Activated CD4-positive, CD25-positive, alpha-beta regulatory T cell (primary cell): ENCODE measurements at places on chromosomes 7 and 10.

GRCh38 chr7:86933295-86933845 is 126.1 kb downstream of the ELAPOR2 start:
- DNase-seq, result no peak

DNA sequence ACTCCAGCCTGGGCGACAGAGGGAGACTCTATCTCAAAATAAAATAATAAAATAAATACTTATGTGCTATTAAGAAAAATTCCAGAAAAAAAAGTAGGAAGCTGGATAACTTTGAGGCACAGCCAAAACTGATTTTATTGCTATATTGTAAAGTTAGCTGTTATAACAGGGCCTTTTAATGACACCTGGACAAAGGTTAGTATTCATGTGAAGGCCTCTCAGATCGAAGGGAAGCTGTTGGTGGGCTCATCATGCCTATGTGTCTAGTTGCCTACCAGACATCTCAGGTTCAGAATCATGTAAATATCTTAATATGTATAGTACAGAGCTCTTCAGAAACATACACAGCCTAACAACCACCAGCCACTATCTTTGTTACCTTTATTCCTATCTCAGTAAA is 143.0 kb downstream of the LCOR start:
- DNase-seq, result no peak

- no peak for DNase-seq
Observed at GRCh38 chr7:18177129-18177814, 149.6 kb upstream of the PRPS1L1 start.

DNA sequence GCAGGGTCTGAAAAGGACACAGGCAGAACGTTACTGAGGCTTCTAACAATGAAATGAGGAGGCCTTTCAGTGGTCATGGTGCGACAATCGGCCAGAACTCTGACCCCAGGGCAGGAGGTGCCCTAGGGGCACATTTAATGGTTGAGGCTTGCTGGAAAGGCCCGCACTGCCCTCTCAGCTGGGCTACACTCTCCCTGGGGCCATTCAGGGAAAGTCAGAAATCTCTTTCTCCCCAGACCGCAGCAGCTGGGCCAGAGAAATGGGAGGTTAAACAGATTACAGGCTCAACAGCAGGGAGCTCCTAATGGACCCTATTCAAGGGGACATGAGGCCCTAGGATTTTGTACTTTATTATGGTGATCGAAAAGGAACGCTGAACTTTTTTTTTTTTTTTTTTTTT is 85.6 kb upstream of the FGFR2 start:
- no peak for DNase-seq

GRCh38 chr7:106089647-106090046 is 22.5 kb downstream of the SYPL1 start:
- no peak for DNase-seq

- DNase-seq, result no peak
Observed at GRCh38 chr7:149867762-149868622, 5.8 kb upstream of the ATP6V0E2 start.

DNA sequence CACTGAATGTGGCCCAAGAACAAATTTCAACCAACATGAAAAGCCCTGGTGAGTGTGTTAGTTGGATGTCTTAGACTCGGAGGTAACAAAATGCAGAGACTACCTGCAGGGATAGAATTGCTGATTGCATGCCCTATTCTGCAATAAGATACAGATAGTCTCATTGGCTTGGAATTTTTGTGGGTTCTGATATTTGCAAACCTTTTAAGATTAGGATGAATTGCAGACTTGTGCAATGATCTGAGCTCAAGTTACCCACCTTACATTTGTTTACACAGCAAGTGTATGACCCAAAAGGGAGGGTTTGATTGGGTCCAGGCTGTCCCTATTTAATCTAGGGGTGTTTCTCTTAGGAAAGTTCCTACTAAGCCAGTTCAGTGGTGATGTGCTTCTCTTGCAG is 45.4 kb downstream of the GPR37 start:
- no peak for DNase-seq

- DNase-seq, result no peak
Observed at GRCh38 chr7:89027781-89028180, 232.2 kb upstream of the TEX47 start.

DNA sequence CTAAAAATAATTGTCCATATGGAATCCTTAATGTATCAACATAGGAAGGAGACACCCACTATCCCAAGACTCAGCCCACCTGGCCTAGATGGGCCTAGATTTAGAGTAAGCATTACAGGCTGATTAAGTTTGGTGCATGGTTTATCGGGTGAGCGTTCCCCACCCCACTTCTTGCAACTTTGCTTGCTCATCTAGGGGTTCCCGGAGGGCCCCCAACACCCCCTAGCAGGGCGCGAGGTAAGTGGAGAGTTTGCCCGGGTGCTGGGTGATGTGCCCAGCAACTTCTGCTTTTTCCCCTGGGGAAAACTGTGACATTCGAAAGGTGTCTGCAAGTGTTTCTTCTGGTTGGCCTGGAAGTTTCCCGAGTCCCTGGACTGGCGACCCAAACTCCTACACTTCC is 31.7 kb downstream of the SKIDA1 start:
- no peak for DNase-seq

DNA sequence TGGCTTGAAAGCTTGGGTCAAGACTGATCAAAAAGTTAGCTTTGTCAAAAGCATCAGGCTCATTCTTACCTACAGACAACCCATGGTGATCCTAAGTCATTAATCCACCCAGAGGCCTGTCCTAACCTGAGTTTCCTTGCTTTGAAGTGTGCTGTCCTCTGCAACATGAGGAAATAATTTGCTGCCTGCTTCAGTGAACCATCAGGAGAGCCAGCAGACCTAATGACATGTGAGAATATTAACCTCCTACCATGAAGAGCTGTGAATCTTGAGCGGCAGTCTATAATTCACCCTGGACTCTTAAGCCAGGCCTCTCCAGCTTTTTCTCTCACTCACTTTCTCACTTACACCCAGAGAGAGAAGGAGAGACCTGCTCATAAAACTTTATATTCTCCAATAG is 590.0 kb downstream of the LRMDA start:
- DNase-seq, result no peak

DNA sequence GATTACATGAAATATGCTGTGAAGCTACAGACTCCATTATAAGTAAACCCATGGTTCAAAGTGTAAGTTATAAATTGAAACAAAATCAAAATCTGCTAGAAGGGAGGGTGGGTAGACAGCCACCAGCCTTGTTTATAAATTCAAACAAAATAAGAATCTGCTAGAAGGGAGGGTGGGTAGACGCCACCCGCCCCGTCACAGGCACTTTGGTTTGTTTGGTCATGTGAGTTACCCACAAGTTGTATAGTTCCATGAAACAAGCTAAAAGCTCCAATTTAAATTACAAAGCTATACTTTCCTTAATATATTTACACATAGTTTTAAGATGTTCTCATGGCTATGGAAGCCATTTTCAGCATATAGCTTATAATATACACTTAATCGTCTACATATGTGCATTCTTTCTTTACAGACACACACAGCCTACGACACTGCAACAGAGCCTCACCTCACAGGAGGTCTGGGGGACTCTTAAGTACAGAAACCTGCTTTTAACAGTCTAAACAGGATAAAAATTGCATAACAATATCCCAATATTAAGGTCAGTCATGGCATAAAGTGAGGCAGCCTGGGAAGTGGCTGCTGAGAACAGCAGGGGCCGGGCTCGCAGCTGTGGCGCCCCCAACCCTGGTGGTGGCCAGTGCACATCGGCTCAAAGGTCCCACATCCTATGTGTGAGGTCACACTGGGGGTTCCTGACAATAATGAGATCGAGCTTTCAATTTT is 28.1 kb upstream of the NCAPG2 start:
- DNase-seq, result no peak

GRCh38 chr10:27530477-27530876 is 26.4 kb downstream of the RAB18 start:
- DNase-seq, result no peak

- no peak for DNase-seq
Observed at GRCh38 chr10:121613456-121613855, 15.2 kb upstream of the FGFR2 start.

GRCh38 chr10:124762281-124762680 is 18.1 kb upstream of the FAM53B start:
- DNase-seq, result no peak

DNA sequence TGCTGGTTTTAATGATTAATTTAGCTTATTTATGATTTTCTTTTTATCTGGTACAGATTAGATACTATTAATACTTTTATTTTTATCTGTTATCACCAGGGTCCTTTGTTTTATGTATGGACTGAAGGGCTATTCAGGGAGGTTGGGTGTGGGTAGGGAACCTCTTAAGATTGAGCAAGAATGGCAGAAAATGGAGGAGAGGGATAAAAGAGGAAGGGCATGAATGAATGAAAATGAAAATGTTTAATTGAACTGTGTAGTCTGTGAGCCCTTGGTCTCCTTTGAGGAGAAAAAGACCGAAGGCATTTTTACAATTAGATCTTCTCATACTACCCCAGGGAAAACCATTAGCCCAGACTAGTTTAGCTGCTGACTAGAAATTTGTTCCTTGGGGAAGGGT is 93.1 kb downstream of the CDK14 start:
- no peak for DNase-seq
